ENCODE measurements at places on chromosomes 3 and 15.

GRCh38 chr3:23442598-23443383 is 239.7 kb downstream of the UBE2E2 start:
- DNase-seq: no peak

- DNase-seq: no peak
These were observed 48.6 kb downstream of the UNC13C start for GRCh38 chr15:54026891-54027290.

GRCh38 chr15:31283043-31283442 is 43.6 kb upstream of the KLF13 start:
- DNase-seq: no peak

DNA sequence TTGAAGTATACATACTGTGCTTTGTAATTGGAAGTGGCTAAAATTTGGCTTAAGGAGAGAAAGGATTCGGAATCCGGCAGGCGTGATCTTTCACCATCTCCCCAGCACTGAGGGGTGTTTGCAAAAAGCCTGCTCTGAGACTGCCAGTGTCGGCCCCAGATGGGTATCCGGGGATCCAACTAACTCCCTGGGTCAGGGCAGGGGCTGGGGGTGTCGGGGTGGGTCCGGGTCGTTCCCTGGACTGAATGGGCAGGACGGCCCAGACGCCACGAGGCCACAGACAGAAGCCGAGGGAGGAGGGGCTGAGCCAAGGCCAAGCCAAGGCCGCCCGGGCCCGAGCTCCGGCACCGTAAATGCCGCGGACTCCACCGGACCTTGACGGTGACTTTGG is 349 bp downstream of the PPIB start:
- DNase-seq: no peak

DNA sequence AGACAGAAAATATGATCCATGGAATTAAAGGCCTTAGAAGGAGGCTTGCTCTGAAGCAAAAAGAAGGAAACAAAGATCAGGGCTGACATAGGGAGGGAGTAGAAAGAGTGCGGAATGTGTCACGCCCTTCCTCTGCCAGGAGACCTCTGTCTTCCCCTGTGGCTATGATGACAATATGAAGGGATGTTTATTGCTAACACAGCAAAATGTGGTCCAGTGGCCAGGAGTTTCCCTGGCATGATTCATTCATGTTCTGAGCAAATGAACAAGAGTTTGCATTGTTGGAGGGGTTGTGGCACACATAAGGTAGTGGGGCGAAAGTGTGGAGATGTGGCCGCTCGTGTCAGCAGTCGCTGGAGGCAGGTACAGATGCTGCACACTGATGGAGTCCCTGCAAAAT is 169.4 kb downstream of the SHQ1 start:
- no peak for DNase-seq

GRCh38 chr3:60979461-60980341 is 271.6 kb downstream of the FHIT start:
- no peak for DNase-seq

DNA sequence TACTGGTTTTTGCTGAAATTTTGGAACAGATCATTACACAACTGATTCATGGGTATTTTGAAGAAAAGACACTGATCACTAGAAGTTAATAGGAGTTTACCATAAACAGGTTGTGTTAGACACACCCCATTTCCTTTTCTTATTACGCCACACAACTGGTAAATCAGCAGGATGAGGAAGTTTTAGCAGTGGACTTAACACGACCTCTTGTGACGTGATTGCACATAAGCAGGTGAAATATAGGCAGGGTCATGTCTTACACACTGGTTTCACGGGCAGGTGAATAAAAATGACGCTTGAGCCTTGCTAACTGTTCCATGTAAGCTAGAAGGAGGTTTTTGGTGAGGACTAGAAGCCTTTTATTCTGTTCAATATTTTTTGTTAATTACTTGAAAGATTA is 27.1 kb upstream of the TPRG1 start:
- DNase-seq: no peak

GRCh38 chr3:3851621-3852323 is 52.5 kb downstream of the LRRN1 start:
- no peak for DNase-seq

Data from uterus (tissue), 4 donors.